ENCODE measurements at places on chromosomes 4 and X.

DNA sequence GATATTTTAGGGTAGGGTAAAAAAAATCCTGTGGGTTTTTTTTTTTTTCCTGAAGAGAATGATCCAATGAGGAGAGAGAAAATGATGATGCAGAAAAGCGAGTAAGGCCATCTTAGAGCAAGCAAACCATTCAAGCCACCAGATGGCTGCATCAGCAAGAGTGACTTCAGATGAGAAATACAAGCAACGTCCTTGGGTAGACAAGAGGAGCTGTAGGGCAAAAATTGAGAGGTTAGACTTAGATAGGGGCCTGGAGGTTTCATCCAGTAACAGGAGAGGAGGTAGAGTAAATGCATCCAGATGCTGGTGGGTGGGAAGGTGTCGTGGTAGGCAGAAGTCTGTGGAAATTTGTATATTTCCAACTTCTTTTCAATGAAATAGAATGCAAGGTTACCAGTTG, 14.6 kb downstream of the FTHL17 start:
- no peak for DNase-seq

DNA sequence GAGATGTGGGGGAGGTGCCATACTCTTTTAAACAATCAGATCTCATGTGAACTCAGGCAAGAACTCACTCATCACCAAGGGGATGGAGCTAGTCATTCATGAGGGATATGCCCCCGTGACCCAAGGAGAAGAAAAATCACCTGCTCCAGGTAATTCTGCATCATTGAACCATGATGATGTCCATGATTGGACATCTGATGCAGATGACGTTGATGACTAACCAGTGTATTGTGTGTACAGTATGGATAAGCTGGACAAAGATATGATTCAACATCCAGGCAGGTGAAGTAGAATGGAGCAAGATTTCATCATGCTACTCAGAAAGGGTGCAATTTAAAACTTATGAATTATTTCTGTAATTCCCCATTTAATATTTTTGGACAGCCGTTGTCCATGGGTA, 286.4 kb upstream of the SMIM31 start:
- no peak for DNase-seq

GRCh38 chr4:55866973-55867574, 13.6 kb downstream of the EXOC1 start:
- DNase-seq = no peak

DNA sequence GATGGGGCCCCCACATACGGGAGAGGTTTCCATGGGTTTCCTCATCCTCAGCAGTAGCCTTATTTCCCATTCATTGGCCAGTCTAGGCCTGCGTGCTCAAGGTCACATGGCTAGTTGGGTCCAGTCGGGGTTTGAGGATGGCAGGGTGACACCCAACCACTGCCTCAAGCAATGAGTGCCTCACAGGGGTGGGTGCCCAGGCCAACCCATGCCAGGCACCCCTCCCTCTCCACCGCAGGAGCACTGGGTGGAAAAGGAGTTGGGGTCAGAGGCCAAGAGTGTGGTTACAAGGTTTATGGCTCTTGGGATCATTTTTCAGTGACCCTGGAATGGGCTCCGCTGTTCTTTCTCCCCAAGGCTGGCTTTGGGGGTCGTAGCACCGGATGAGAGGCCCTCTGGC, 3.1 kb downstream of the NSG1 start:
- DNase-seq = no peak

- no peak for DNase-seq
These were observed 17.8 kb downstream of the ARHGEF6 start for GRCh38 chrX:136762820-136763452.

- no peak for DNase-seq
These were observed 74.6 kb downstream of the WDR44 start for GRCh38 chrX:118420462-118420861.

DNA sequence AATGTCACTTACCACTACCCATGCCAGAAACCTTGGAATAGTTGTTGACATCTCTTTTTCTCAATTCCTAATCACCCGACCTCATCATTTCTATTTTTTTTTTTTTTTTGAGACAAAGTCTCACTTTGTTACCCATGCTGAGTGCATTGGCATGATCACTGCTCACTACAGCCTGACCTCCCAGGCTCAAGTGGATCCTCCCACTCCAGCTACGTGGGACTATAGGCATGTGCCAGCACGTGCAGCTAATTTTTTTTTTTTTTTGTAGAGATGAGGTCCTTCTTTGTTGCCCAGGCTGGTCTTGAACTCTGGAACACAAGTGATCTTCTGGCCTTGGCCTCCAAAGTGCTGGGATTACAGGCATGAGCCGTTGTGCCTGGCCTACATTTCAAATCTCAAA, 12.0 kb downstream of the KDM6A start:
- DNase-seq = no peak

- DNase-seq = no peak
These were observed 195.0 kb upstream of the ANK2 start for GRCh38 chr4:112854420-112854819.

GRCh38 chrX:122512561-122513072, 671.5 kb upstream of the GRIA3 start:
- no peak for DNase-seq

GRCh38 chr4:156584100-156584499, 387.5 kb downstream of the PDGFC start:
- DNase-seq = no peak

GRCh38 chr4:80465238-80465637, 129.7 kb downstream of the CFAP299 start:
- no peak for DNase-seq

GRCh38 chr4:168631241-168632162, 134.7 kb downstream of the PALLD start:
- no peak for DNase-seq

DNA sequence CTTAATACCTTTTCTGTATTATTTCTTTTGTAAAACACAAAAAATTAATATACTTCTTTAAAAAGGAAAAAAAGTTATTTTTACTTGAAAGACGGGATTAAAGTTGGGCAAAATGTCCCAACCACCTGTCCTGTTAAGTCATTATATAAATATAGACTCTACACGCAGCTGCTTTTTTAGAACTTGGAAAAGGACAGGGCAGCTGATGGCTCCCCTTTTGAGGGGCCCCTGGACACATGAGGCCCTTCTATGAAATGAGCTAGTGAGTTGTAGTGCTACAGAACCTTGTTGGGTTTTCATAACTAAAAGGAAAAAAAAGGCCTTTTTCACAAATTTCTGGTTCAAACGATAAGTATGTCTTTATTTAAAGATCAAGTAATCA, 600 bp upstream of the BEX2 start:
- no peak for DNase-seq

DNA sequence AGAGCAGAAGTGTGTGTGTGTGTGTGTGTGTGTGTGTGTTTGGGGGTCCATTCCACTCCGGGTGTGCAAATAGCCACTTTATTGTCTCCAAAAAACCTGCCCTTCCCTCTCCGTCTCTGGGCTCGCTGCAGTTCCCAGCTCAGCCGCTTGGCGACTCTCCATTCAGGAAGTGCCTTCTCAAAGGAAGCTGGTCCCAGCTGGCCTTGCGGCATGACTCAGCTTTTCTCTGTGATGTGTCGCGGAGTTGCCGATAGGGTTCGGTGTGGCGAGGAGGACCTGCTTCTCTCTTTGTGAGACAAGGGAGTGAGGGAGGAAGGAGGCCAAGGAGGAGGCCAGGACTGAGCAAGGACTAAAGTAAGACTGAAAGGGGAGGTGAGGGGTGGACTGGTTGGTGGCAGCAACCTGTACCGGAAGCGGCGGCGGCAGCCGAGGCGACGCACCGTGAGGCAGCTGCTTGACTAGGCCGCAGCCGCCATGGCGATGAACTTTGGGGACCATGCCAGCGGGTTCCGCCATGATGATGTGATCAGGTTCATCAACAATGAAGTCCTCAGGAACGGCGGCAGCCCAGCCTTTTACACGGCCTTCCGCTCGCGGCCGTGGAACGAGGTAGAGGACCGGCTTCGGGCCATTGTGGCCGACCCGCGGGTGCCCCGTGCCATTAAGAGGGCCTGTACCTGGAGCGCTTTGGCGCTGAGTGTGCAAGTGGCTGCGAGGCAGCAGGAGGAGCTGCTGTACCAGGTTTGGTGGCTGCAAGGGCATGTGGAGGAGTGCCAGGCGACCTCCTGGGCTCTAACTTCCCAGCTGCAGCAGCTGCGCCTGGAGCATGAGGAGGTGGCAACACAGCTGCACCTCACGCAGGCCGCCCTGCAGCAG, at the start of gene TEX13C:
TSS of gene TEX13C (plus strand) at position 226 of the 876 bp plus-strand sequence. CDS start at position 475, 249 bp downstream.
- DNase-seq = no peak

DNA sequence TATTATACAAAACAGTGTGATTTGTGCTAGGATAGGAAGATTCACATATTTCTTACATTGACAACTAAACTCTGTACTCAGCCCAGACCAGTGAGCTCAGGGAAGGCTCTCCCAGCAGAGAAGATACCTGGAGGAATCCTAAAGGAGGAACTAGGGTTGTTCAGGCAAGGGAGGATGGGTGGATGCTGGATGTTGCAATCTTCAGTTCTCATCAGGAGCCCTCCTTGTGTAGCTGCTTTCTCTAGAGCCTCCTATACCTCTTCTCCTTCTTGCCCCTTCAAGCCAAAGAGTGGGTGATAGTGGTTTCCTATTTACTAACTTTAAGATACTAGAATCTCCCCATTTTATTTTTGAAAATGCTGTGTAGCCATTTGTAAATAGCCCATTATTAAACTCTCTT, 117.3 kb downstream of the NKX6-1 start:
- DNase-seq = no peak

DNA sequence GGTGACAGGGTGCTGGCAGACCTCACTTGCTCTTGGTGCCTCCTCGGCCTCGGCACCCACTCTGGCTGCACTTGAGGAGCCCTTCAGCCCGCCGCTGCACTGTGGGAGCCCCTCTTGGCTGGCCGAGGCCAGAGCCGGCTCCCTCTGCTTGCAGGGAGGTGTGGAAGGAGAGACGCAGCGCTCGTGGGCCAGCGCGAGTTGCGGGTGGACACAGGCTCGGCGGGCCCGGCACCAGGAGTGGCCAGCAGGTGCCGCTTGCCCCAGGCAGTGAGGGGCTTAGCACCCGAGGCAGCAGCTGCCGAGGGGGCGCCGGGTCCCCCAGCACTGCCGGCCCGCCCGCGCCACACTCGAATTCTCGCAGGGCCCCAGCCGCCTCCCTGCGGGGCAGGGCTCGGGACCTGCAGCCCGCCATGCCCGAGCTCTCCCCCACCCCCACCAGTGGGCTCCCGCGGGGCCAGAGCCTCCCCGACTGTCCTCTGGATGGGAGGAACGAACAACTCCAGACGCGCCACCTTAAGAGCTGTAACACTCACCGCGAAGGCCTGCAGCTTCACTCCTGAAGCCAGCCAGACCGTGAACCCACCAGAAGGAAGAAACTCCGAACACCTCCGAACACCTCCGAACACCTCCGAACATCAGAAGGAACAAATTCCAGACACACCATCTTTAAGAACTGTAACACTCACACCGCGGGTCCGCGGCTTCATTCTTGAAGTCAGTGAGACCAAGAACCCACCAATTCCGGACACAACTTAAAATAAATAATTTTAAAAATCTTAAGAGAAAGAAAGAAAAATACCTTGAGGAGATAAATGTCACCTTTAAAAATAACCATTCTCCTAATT, 311.1 kb upstream of the SLC7A11 start:
- no peak for DNase-seq

Data from caudate nucleus (tissue), 63 donors.